Heart right ventricle (tissue), 16 donors: ENCODE measurements at places on chromosomes 1 and 21. TPM values are rescaled to one million over a fixed set of nuclear protein-coding genes. Genes with fewer than 3 reads are reported as not detected.

GRCh38 chr1:103084181-103084580, 24.1 kb downstream of the COL11A1 start:
- DNase-seq: no peak

NUP210L gene
- polyA plus RNA-seq: 0.01 TPM

DNA sequence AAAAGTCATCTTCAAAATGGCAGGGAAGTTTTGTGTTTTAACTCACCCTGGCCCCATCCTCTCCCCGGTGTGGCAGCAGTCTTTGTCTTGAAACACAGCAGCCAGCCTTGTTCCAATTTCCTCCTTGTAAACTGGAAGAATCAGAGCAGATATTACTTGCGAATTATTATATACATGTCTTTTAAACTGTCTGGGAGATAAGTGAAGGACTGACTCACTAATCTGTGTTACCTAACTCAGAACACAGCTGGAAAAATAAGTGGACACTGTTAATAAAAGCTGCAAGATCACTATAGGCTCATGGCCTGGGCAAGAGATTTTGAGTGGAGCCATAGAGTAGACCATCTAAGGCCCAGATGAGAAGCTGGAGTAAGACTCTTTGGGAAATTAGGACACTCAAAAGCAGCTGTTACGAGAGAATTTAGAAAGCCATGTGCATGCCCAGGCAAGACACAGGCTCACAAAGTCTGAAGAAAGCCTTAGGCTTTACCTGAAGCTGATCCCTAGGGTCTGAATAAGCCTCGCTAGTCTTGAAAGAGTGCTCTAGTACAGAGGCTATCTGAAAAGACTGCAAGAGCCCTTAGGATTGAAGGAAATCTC, 233.0 kb upstream of the RAB4A start:
- no peak for DNase-seq

SNX7 gene
- polyA plus RNA-seq: 24.8 TPM

- no peak for DNase-seq
These were observed 6.6 kb downstream of the FMO1 start for GRCh38 chr1:171254859-171255258.

GRCh38 chr1:36284061-36284460, 22.1 kb upstream of the SH3D21 start:
- DNase-seq: no peak

GRCh38 chr21:45579383-45580180, 37.3 kb upstream of the SLC19A1 start:
- no peak for DNase-seq

PCNX2 gene
- polyA plus RNA-seq: 0.37 TPM

GRCh38 chr1:208205216-208206013, 38.8 kb downstream of the PLXNA2 start:
- no peak for DNase-seq

- DNase-seq: no peak
These were observed 12.3 kb upstream of the RCC2 start for GRCh38 chr1:17451731-17452130.

- DNase-seq: no peak
These were observed 156.9 kb downstream of the TOMM20 start for GRCh38 chr1:234971586-234972297.

DNA sequence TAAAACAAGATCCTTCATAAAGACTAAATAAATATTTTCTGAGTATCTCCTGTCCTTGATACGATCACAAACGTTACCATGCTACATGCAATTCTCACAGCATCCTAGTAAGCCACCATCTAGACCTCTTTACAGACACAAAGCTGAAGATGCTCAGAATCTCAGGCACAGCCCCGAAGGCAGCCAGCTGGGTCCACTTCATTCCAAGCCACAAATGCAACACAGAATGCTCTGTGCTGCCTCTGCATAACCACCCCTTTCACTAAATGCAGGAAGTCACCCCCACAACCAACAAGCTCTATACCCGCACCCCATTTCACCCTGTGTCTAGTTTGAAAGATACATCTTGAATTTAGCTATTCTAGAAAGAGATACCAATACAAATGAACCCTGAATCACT, 12.9 kb downstream of the RCAN1 start:
- DNase-seq: no peak

SPRR2F gene
- polyA plus RNA-seq: not detected

GRCh38 chr1:69693921-69694675, 126.4 kb downstream of the LRRC7 start:
- DNase-seq: no peak

TPTE gene
- polyA plus RNA-seq: not detected

DNA sequence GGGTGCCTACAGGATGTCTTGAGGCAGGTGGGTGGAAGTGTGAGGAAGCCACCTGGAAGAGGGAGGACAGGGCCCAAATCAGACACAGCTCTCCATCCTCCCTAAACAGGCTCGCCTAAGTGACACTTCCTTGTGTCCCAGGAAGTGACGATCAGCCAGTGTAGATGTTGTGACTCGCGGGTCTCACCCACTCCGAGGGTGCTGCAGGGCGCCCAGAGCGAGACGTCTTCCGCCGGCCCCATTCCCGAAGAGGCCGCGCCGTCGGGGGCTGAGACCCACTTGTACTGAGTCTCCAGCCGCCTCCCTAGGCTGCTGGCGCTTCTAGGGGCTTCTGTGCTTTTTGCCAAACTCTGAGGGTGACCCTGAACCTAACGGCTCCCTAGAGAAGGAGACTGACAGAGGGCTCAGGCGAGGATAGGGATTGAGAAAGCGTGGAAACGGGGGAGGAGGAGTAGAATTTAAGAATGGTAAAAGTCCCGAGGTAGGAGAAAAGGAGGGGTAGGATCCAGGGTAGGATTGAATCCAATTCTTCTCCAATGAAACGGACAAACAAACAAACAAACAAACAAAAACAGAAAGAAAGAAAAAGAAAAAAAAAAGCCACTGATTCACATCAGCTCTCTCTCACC, 543 bp upstream of the MARK1 start:
- DNase-seq: peak; percentile 53

GRCh38 chr1:156198831-156199349, 5.0 kb downstream of the SLC25A44 start:
- DNase-seq: no peak

HUNK gene
- 0.14 TPM for polyA plus RNA-seq

- DNase-seq: no peak
These were observed 73.5 kb downstream of the RPS6KC1 start for GRCh38 chr1:213124590-213124989.

DNA sequence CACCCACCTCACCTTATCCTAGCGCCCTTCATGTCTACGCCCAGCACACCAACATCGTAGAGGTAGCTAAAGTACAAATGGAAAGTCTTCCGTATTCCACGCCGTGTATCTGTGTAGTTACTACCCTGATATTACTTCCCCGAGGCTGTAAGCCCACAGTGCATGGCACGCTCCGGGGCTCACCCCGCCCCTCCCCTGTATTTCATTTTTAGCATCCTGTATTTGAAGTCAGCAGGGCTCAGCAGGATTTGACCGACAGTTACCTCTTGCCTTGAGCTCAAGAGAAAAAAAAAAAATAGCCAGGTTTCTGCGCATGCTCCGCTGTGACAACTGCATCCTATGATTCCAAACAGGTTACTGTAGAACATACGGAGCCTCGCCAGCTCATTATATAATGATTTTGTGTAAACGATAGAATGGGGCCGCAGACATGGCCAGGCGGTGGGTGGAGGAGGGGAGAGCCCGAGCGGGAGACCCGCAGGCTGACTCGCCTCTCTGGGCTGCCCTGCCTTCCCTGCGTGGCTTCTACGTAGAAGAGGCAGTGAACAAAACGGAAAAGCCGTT, 1.3 kb downstream of the ABCG1 start:
- DNase-seq: peak; percentile 77
